ENCODE measurements at places on chromosomes 1 and 21.

DNA sequence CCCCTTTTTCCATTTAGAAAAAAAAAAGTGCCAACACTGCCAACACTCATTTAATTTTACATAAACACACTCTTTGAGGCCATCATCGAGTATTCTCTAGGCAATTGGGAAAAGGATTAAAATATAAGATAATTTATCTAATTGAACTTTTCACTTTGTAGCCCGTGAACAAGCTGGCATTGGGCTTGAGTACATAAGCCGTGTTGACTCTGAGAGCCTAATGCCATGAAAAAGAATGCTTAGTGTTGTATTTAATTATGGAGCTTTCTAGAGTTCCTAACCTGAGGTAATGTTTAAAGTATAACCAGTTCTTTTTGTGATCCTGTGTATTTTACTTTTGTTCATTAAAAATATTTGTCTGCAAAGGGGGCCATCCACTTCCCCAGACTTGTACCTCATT lies 193.8 kb downstream of the LYPLAL1 start:
- H3K4me3 ChIP-seq, result no peak overlapping the region
- DNase-seq, result no peak
- no peaks in the 10 kb centered on the region for H3K27me3 ChIP-seq
- no peaks in the 10 kb centered on the region for H3K36me3 ChIP-seq
- no peaks in the 10 kb centered on the region for H3K4me1 ChIP-seq

- no peaks in the 10 kb centered on the region for H3K27me3 ChIP-seq
- H3K27ac ChIP-seq, result peak overlapping the region; percentile 22
- H3K36me3 ChIP-seq, result no peaks in the 10 kb centered on the region
Observed at GRCh38 chr1:151585622-151586021, 26.2 kb upstream of the SNX27 start.

GRCh38 chr1:188061881-188062280 lies 1233.1 kb downstream of the PLA2G4A start:
- no peaks in the 10 kb centered on the region for H3K36me3 ChIP-seq
- no peaks in the 10 kb centered on the region for H3K27me3 ChIP-seq
- no peak overlapping the region for H3K4me3 ChIP-seq
- DNase-seq, result no peak
- H3K4me1 ChIP-seq, result no peaks in the 10 kb centered on the region

DNA sequence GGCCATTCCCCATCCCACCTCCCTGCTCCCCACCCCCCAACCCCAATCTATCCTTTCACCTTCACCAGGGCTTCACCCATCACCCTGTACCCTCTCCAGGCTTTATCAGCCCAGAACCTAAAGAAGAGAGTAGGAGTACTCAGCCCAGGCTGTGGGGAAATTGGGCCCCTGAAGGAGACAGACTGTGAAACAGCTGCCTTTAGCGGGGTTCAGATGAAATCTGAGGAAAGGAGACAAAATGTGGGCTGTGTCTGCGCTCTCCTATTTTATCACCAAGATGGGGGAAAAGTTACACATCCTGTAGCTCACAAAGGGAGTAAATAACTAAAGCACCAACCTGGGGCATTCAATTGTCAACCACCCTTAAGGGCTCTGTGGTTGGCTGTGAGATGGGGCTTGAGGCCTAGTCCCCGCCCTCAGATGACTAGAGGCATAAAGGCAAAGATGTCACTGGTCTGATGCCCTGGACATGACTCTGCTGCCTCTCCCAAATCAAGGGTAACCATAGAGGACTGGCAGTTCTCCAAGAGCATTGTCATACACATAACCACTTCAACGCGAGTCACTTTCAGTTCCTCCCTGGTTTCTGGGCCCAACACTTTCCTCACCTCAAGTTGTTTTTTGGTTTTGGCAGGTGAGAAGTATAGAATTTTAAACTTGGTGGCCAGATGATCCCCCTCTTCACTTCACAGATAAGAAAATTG lies 30.0 kb downstream of the SLC27A3 start:
- no peaks in the 10 kb centered on the region for H3K36me3 ChIP-seq
- DNase-seq, result no peak
- no peak overlapping the region for H3K27ac ChIP-seq
- H3K27me3 ChIP-seq, result no peaks in the 10 kb centered on the region
- H3K4me3 ChIP-seq, result no peak overlapping the region
